ENCODE measurements at places on chromosomes 6 and 20. TPM values are rescaled to one million over a fixed set of nuclear protein-coding genes. Genes with fewer than 3 reads are reported as not detected.

LRRN4 gene
- 3.7 TPM for total RNA-seq

ZNF165 gene
- 0.44 TPM for total RNA-seq

TNF gene
- 0.92 TPM for total RNA-seq

PARD6B gene
- total RNA-seq, result 4.6 TPM

SPINT3 gene
- total RNA-seq, result not detected

JAG1 gene
- total RNA-seq, result 32.4 TPM

SNAI1 gene
- 8.5 TPM for total RNA-seq

KCNK5 gene
- total RNA-seq, result 1.2 TPM

CST4 gene
- not detected for total RNA-seq

TFAP2A gene
- 0.79 TPM for total RNA-seq

OR2B6 gene
- total RNA-seq, result not detected

SLC22A16 gene
- total RNA-seq, result not detected

SLC22A2 gene
- total RNA-seq, result not detected

SYCP2L gene
- total RNA-seq, result 0.59 TPM

VIP gene
- 0.59 TPM for total RNA-seq

PLCB4 gene
- total RNA-seq, result 29.7 TPM

SEMG1 gene
- total RNA-seq, result not detected

COL10A1 gene
- total RNA-seq, result not detected

SPDEF gene
- total RNA-seq, result not detected

PPP1R14C gene
- 114 TPM for total RNA-seq

DUSP15 gene
- 4.2 TPM for total RNA-seq

PROKR2 gene
- total RNA-seq, result not detected

GLO1 gene
- total RNA-seq, result 71.5 TPM

FOXP4 gene
- total RNA-seq, result 18.4 TPM

CST7 gene
- total RNA-seq, result 2.7 TPM

KCNK16 gene
- not detected for total RNA-seq

KHDC1L gene
- not detected for total RNA-seq

TUBB1 gene
- 0.37 TPM for total RNA-seq

POPDC3 gene
- total RNA-seq, result 34.5 TPM

NKX2-2 gene
- total RNA-seq, result not detected

CAGE1 gene
- 0.06 TPM for total RNA-seq

SIRPB2 gene
- 5.4 TPM for total RNA-seq

RHAG gene
- total RNA-seq, result 0.97 TPM

PM20D2 gene
- 12.8 TPM for total RNA-seq

THBD gene
- total RNA-seq, result 20.6 TPM

BTN1A1 gene
- total RNA-seq, result not detected

OR2J3 gene
- total RNA-seq, result not detected

OOEP gene
- total RNA-seq, result not detected

VEGFA gene
- 168 TPM for total RNA-seq

HLA-F gene
- total RNA-seq, result 51.6 TPM

GABRR1 gene
- total RNA-seq, result not detected

SLC22A7 gene
- total RNA-seq, result not detected

PBOV1 gene
- total RNA-seq, result not detected

PKHD1 gene
- total RNA-seq, result not detected

AVP gene
- not detected for total RNA-seq

MOG gene
- total RNA-seq, result 1.7 TPM

SCGN gene
- total RNA-seq, result 8.5 TPM

GCNT2 gene
- total RNA-seq, result 3.5 TPM

Data from left cardiac atrium (tissue), 4 donors.